A549 treated with DMSO at 1 μM for 4 hours (cell line): ENCODE measurements at places on chromosomes 2 and 18. TPM values are rescaled to one million over a fixed set of nuclear protein-coding genes. Genes with fewer than 3 reads are reported as not detected.

The HOXD1 gene
- 0.12 to 0.28 TPM (median 0.26 TPM) in 5 replicates for total RNA-seq

The TMEM182 gene
- total RNA-seq, result 4.8 to 6.3 TPM (median 5.3 TPM) in 5 replicates

The FZD7 gene
- total RNA-seq, result 5.9 to 8.4 TPM (median 7.4 TPM) in 5 replicates

The ARHGAP15 gene
- not detected in 5 replicates for total RNA-seq

The IL36RN gene
- 0.06 to 0.14 TPM (median 0.07 TPM) in 5 replicates for total RNA-seq

The CXCR1 gene
- not detected in 5 replicates for total RNA-seq

The RRM2 gene
- total RNA-seq, result 168 to 246 TPM (median 244 TPM) in 5 replicates

The OSBPL6 gene
- 7.3 to 9.1 TPM (median 8.4 TPM) in 5 replicates for total RNA-seq

The UGT1A7 gene
- 3.6 to 6.6 TPM (median 4.5 TPM) in 5 replicates for total RNA-seq

The CCT4 gene
- 275 to 347 TPM (median 337 TPM) in 5 replicates for total RNA-seq

The RNU2-63P gene
- not detected in 5 replicates for total RNA-seq

The LRP1B gene
- not detected in 5 replicates for total RNA-seq

The TEX51 gene
- total RNA-seq, result not detected in 5 replicates

The HJURP gene
- 86.1 to 88.2 TPM (median 87.1 TPM) in 5 replicates for total RNA-seq

The REG3A gene
- not detected in 5 replicates for total RNA-seq

The PPP1R1C gene
- total RNA-seq, result 1.8 to 4.7 TPM (median 2.0 TPM) in 5 replicates

The SLC16A14 gene
- total RNA-seq, result 1.0 to 1.9 TPM (median 1.4 TPM) in 5 replicates

The KRTCAP3 gene
- total RNA-seq, result 0.43 to 1.4 TPM (median 0.75 TPM) in 5 replicates

The GAREM2 gene
- total RNA-seq, result 6.3 to 11.5 TPM (median 7.3 TPM) in 5 replicates

The MEIS1 gene
- 1.4 to 2.6 TPM (median 1.8 TPM) in 5 replicates for total RNA-seq

The CTIF gene
- 13.2 to 16.9 TPM (median 14.8 TPM) in 5 replicates for total RNA-seq

The ATL2 gene
- total RNA-seq, result 51.8 to 68.8 TPM (median 64.4 TPM) in 5 replicates

The MYOM1 gene
- total RNA-seq, result 0.11 to 0.22 TPM (median 0.15 TPM) in 5 replicates

The PROKR1 gene
- 0.02 to 0.04 TPM in 2 of 5 replicates, not detected in the others for total RNA-seq

The ACTR2 gene
- 151 to 199 TPM (median 174 TPM) in 5 replicates for total RNA-seq

The SMYD1 gene
- not detected in 5 replicates for total RNA-seq

The MARCO gene
- total RNA-seq, result 0.05 to 0.12 TPM (median 0.08 TPM) in 4 of 5 replicates, not detected in the other

The RESP18 gene
- total RNA-seq, result not detected in 5 replicates

The OSR1 gene
- 4.9 to 9.0 TPM (median 5.3 TPM) in 5 replicates for total RNA-seq

The UCN gene
- 0.55 to 2.6 TPM (median 1.8 TPM) in 5 replicates for total RNA-seq

The ZNG1B gene
- 40.3 to 44.0 TPM (median 42.6 TPM) in 5 replicates for total RNA-seq

The TNFAIP6 gene
- total RNA-seq, result 1.4 to 3.0 TPM (median 2.1 TPM) in 5 replicates

The BUB1 gene
- 40.2 to 51.4 TPM (median 49.8 TPM) in 5 replicates for total RNA-seq

The ANO7 gene
- 1.9 to 2.6 TPM (median 2.1 TPM) in 5 replicates for total RNA-seq

The FIGN gene
- total RNA-seq, result 1.6 to 3.3 TPM (median 2.2 TPM) in 5 replicates

The CNTNAP5 gene
- total RNA-seq, result not detected in 5 replicates

The PAX3 gene
- not detected in 5 replicates for total RNA-seq

The TPO gene
- total RNA-seq, result 0.07 to 0.13 TPM (median 0.10 TPM) in 4 of 5 replicates, not detected in the other

The LAMA1 gene
- total RNA-seq, result 0.06 to 0.31 TPM (median 0.11 TPM) in 5 replicates

The IDH1 gene
- 76.5 to 91.8 TPM (median 84.6 TPM) in 5 replicates for total RNA-seq

The SLC35F5 gene
- total RNA-seq, result 27.5 to 58.1 TPM (median 47.7 TPM) in 5 replicates

The INHA gene
- total RNA-seq, result 0.38 to 0.57 TPM (median 0.52 TPM) in 5 replicates

The VWA3B gene
- 0.10 TPM in 1 of 5 replicates, not detected in the others for total RNA-seq

The SEH1L gene
- 27.6 to 31.5 TPM (median 31.2 TPM) in 5 replicates for total RNA-seq

The COL4A3 gene
- total RNA-seq, result 0.40 to 1.0 TPM (median 0.72 TPM) in 5 replicates

The DNAJC5G gene
- not detected in 5 replicates for total RNA-seq

The SPEG gene
- total RNA-seq, result 5.8 to 8.1 TPM (median 6.6 TPM) in 5 replicates

The CD8A gene
- 0.19 to 0.45 TPM (median 0.30 TPM) in 5 replicates for total RNA-seq

The EML6 gene
- total RNA-seq, result 1.3 to 1.8 TPM (median 1.5 TPM) in 5 replicates

The COLEC11 gene
- 0.38 to 0.70 TPM (median 0.48 TPM) in 5 replicates for total RNA-seq

The NGEF gene
- 16.1 to 20.4 TPM (median 16.8 TPM) in 5 replicates for total RNA-seq

The MYO5B gene
- 12.4 to 14.9 TPM (median 13.0 TPM) in 5 replicates for total RNA-seq
